Activated CD8-positive, alpha-beta memory T cell treated with anti-CD3 and anti-CD28 coated beads for 4 hours (primary cell): ENCODE measurements at places on chromosomes 5 and 9.
A peak's percentile ranks its signal among the peaks of the same experiment; 100 is the strongest.

- DNase-seq, result no peak
Observed at GRCh38 chr5:127316011-127316410, 25.4 kb downstream of the MEGF10 start.

GRCh38 chr5:134070725-134071613, 43.5 kb upstream of the TCF7 start:
- DNase-seq, result no peak

DNA sequence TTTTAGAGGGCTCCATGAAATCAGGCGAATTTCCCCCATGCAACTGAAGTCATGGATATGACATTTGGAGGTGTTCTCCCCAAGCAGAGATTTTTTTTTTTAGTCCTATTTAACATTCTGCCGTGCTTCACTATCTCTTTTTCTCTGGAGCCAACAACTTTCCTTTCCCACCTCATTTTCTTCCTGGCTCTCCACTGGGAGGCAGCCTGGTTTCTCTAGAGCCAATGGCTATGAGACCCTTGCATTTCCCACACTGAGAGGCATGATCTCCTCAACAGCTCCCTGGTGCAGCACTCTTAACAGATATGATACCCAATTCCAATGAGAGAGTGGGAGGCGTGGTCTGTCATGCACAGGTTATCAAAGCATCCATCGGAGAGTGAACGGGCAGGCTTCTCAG, 310.8 kb downstream of the DRD1 start:
- no peak for DNase-seq

- DNase-seq, result no peak
Observed at GRCh38 chr5:81428446-81428845, 34.5 kb upstream of the ACOT12 start.

DNA sequence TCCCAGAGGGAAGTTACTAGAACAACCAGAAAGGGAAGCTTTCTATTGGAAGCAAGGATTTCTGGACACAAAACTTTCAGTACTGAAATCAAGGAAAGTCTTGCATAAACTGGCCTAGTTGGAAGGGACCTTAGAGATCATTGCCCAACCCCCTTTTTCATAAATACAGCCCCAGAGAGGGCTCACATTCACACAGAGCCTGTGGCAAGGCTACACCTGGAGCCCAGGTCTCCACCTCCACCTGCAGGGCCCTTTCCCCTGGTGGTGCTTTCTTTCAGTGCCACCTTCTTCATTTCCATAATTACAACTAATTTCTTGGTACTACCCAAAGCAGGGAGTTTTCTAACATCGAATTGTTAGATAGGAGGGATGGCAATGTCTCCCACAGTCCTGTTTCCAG, 85.7 kb downstream of the ADRB2 start:
- DNase-seq, result no peak

GRCh38 chr5:153562189-153562588, 71.7 kb downstream of the GRIA1 start:
- no peak for DNase-seq

GRCh38 chr9:113548221-113549041, 84.9 kb downstream of the RGS3 start:
- peak; percentile 35 for DNase-seq

DNA sequence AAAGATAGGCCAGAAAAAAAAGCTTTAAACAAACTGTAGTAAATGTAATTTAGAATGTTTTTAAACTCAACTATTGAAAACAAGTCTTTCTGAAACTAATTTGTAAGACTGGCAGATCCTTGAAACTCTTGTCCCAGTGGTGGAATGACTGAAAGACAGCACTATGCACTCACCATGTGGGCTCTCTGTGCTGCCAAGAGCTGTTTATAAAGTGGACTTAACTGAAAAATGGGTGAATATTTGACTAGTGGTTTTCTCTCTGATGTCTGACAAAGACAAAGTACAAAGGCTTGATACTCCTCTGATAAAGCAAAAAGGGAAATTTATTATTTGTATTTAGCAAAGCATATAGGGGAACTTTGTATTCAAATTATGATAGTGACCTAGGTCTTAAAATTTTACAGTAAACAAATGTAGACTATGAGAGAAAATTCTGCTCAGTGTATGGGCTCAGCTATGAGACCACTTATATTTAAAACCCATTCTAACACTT, 635.4 kb downstream of the NR2F1-AS1 start:
- no peak for DNase-seq

GRCh38 chr9:17600962-17601593, 22.2 kb downstream of the SH3GL2 start:
- DNase-seq, result no peak

DNA sequence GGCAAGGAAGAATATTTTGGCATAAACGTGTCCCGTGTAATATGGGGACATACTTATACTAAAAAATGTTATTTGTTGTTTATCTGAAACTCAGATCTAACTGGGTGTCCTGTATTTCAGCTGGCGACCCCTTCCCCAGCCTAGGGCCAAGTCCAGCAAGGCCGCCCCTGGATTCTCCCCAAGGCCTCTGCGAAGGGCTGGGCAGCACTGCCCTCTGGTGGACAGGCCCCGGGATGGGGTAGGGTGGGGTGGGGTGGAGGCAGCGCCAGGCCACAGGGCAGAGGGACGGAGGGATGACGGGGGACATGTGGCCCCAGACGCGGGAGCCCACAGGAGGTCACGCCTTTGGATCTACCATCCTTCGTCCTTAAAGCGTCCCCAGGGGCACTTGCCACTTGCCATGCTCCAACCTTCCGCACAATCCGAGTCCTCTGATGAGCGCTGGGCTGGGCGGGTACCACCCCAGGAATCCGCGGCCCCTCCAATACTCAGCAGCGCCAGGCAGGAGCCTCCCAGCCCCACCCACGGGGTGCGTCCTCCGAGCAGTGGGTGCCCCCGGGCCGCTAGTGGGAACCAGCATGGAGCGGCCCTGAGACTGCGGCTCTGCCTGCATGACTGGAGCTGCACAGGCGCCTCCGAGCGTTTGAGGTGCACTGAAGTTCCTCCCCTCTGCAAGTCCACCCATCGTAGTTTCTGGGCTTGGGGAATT, 7.1 kb upstream of the AGPAT2 start:
- no peak for DNase-seq

DNA sequence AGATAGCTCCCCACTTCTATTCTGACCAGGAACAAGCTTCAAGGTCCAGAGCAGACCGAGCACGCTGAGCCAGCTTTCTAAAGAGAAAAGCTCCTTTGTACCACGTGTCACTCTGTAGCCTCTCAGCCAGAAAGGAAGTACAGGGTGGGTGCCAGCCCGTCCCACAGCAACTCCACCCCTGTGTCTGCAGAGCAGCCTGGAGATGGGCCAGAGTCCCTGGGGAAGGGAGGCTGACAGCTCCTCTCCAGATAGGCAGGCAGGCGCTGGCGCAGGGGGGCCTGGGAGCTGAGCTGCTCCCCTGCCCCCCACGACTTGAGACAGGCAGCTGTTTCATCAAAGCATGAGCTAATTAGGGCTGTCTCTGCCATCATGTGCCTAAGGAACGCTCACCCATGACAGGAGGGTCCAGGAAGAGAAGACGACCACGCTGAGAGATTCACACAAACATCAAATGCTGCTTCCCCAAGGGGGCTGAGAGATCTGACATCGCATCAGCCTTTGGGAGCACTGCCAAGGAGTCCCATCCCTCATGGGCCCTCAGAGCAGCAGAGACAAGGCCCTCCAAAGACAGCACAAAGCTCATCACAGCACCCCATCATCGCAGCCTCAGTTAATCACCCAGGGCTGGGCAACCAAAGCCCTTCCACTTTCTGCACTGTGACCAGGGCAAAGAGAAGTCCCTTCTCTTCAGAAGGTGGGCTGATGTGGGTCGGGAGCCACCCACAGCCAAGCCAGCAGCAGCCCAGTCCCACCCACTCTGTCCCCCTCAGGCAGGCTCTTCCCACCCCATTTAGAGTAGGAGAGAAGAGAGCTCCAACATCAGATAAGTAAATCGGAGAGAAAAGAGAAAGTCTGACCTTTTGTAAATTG, 78.5 kb upstream of the LRRTM2 start:
- no peak for DNase-seq

DNA sequence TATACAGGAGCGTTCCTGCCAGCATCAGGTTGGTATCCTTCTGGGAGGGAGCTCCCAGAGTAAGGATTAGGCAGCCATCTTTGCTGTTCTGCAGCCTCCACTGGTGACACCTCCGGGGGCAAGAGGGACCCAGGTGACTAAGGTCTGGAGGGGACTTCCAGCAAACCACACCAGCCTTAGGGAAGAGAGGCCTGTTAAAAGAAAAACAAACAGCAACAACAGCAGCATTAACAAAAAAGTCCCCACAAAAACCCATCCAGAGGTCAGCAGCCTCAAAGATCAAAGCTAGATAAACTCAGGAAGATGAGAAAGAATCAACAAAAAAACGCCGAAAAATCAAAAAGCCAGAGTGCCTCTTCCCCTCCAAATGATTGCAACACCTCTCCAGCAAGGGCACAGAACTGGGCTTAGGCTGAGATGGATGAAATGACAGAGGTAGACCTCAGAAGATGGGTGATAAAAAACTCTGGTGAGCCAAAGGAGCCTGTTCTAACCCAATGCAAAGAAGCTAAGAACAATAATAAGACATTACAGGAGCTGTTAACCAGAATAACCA, 388.2 kb downstream of the SPATA31D1 start:
- no peak for DNase-seq

DNA sequence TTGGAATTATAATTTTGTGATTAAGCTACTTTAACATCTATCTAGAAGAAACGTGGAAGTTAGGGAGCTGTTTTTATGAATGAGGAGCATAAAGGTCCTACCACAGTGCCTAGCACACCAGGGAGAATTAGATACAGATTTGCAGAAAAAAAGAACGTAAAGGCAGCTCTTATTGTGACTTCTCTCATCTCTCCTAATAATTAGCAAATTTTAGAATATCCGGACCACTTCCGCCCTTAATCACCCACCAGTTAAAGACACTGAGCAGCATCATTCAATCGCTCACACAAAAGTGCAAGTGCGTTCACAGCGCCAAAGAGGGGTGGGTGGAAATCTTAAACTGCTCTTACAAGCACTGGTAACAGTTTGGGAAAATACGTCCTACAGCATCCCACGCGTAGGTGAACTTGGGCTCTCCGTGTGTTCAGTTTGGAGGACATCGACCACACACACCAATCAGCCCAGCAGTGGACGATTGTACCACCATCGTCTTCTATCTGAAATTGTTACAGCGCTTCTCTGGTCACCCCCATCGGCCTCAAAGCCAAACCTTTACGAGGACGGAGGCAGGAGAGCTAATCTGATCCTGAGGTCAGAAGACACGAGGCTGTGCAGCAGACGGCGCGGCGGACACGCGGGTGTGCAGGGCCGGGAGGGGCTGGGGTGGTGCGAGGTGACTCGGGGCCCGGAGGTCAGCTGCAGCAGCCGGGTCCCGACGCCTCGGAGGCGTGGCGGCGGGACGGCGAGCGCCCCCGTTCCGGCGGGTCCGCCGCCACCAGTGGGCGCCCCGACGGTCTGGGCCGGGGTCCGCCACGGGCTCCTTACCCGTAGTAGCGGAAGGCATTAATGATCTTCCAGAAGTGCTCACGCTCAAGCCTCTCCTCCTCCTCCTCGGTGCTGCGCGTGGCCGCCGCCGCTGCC, 646 bp downstream of the CARNMT1 start:
- peak; percentile 12 for DNase-seq

DNA sequence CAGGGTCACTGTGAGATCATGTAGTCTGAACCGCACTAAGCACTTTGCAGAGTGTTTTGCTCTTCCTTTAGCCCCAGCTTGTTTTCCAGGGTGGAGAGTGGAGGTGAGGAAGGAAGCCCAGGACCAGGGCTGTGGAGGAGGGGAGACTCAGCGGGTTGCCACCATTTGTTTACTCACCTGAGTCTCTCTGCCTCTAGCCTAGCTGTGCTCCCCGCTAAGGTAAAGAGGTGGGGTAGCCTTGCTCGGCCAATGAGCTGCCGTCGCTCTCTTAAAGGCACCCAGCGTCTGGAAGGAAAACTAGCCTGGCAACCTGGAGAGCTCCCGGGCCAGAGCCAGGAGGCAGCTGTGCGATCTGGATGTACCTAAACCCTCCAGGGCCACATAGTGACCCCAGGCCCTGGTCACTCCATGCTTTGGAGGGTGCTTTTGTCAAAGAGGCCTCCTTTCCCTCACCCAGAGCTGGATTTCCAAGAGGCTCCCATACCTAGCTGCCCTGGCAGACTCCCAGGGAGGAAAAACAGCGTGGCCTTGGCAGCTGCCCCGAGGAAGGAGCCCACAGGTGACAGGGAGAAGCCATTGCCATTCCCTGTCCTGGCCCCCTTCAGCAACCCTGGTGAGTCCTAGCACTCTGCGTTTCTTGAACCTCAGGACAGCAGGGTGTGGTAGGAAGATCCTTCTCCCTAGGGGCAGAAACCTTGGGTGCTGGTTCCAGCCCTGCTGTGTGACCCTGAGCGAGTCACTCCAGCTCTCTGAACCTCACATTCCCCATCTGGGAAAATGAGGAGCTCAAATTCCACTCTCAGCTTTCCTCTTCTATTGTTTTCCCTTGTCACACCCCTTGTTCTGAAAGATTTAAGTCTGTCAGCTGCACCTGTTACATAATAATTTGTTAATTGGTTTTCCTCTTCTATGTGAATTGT, 42.4 kb upstream of the LARP1 start:
- DNase-seq, result no peak

DNA sequence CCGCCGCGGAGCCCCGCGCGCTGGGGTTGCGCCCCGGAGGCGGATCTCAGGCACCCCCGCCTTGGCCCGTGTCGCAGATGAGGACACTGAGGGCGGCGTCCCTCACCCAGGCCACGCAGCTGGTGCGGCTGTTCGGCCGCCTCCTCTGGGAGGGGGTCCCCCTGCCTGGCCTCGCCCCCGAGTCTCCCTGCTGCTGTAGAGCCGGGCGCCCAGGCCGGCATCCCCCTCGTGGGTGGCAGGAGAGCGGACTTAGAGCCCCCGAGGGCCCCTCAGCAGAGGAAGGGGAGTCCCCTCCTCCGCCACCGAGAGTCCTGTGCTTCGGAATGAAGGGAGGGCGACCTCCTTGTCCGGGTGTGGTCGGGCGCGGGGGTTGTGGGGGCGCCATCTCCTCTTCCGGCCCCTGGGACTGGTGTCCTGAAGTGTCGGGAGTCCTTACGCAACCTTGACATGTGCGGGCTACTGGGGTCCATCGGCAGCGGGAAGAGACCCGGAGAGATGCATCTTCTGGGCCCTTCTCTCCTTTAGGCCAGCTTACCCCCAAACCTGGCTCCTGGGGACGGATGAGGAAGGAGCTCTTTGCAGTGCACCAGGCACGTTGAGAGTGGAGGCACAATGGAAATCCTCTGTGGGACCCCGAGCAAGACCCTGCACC, 11.7 kb upstream of the EXOSC2 start:
- no peak for DNase-seq

DNA sequence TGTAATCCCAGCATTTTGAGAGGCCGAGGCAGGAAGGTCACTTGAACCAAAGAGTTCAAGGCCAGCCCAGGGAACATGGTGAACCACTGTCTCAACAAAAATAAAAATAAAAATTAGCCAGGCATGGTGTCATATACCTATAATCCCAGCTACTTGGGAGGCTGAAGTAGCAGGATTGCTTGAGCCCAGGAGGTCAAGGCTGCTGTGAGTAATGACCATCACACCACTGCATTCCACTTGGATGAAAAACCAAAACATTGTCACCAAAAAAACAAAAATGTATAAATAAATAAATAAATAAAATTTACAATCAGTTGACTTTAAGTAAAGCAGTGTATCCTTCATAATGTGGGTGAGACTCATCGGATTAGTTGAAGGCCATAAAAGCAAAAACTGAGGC, 541.4 kb downstream of the CSNK1G3 start:
- no peak for DNase-seq

GRCh38 chr5:5523066-5523505, 100.6 kb downstream of the ICE1 start:
- no peak for DNase-seq

GRCh38 chr9:88987661-88988060, 3.6 kb upstream of the S1PR3 start:
- DNase-seq, result no peak
